ENCODE measurements at places on chromosomes 1 and 21.

- no peak for DNase-seq
These were observed 33.5 kb upstream of the CCDC27 start for GRCh38 chr1:3718764-3719163.

GRCh38 chr1:2560299-2561073 is 4.3 kb downstream of the TNFRSF14 start:
- DNase-seq = no peak

DNA sequence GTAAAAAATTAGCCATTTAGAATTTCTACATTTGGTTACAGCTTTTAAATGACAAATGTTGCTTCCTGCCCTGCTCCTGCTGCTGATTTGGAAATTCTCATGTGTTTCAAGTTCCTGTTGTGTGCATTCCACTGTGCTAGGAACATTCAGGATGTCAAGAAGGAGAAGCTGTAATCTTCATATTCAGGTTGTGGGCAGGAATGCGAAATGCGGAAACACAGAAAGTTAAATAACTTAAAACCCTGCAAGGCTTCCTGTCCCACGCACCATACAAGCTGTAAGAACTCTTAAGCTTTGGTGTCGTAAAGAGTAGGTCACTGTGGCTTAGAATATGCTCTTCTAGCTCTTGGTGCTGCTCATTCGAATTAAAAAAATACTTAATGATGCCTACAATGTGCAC is 52.6 kb downstream of the S100B start:
- DNase-seq = no peak

- no peak for DNase-seq
These were observed 88.1 kb downstream of the COP1 start for GRCh38 chr1:176118985-176119384.

- DNase-seq = no peak
These were observed 63.7 kb downstream of the PTGS2 start for GRCh38 chr1:186616511-186616910.

All from stimulated activated CD4-positive, alpha-beta T cell treated with anti-CD3 and anti-CD28 coated beads, TNF-alpha, amount 100 ng/mL, for 1 hour (primary cell).